ENCODE measurements at places on chromosomes 1 and 21. TPM values are rescaled to one million over a fixed set of nuclear protein-coding genes. Genes with fewer than 3 reads are reported as not detected.

GRCh38 chr21:35711661-35712060 lies 348.7 kb downstream of the SETD4 start:
- ATAC-seq, result no peak

The CELSR2 gene
- 41.6 TPM for total RNA-seq

The SYT14 gene
- total RNA-seq, result not detected

The AQP10 gene
- not detected for total RNA-seq

- ATAC-seq, result no peak
These were observed 78.1 kb downstream of the SIK1 start for GRCh38 chr21:43348801-43349261.
